SJSA1 (cell line): ENCODE measurements at places on chromosomes 2 and 18.

- peak; percentile 14 for DNase-seq
Measured at GRCh38 chr18:73636355-73636754, 511.3 kb downstream of the FBXO15 start.

GRCh38 chr18:79739440-79739778 is 58.3 kb upstream of the KCNG2 start:
- DNase-seq = no peak

GRCh38 chr2:46299365-46300263 is 2.4 kb downstream of the EPAS1 start:
- no peak for DNase-seq

DNA sequence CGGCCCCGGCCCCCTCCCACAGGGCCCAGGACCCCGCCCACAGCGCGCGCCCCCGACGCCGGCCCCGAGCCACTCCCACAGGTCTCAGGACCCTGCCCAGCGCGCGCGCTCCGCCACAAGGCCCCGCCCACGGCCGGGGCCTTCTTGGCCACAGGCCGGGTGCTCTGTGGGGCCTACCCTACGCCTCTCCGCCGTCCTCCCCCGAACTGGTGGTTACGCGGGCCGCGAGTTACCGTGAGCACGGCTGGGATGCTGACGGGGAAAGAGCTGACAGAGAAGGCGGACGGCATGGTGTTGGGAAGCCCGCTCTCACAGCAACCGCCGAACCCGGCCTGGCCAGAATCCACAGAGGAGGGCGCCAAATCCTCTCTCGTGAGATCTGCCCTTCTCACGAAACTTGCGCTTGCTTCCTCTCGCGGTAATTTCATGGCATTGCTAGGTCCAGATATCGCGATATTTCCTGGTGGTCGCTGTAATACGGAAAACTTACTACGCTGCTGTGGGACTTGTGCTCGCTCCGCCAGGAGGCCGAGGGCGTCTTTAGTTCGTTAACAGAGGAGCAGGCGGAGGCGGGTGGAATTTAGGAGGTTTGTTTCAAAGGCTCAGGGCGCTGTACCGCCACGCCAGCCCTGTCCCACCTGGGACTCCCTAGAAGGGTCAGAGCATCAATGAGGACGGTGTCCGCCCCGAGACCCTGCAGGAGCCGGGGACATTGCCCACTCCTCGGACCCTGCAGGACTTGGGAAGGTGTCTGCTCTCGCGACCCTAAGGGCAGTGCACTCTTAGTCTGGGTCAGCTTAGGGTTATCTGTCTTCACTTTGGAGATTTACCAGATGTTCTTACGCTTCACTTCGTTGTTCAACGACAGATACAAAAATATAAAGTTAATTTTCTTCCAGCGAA is at the start of gene TMEM18:
Gene TMEM18, minus strand, starts transcription at position 351 of the 903 bp plus-strand sequence. Its CDS starts 61 bp downstream, at position 290.
- DNase-seq = peak; percentile 99

DNA sequence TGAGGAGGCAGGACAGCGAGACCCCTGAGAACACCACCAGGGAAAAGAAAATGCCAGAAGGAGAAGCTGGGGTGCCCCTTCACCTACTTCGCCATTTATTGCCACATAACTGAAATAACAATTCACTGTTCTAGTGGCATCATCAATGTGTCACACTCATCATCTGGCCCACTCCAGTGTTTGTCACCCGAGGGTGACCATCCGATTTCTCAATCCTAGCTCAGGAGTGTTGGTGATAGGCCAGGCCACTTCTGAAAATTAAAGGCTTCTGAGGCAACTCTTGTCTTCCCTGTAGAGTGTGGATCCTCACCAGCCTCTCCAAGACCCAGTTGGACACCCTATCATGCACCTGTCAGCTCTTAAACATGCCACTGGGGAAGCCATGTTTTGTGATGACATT is 62.9 kb upstream of the BZW1 start:
- no peak for DNase-seq

DNA sequence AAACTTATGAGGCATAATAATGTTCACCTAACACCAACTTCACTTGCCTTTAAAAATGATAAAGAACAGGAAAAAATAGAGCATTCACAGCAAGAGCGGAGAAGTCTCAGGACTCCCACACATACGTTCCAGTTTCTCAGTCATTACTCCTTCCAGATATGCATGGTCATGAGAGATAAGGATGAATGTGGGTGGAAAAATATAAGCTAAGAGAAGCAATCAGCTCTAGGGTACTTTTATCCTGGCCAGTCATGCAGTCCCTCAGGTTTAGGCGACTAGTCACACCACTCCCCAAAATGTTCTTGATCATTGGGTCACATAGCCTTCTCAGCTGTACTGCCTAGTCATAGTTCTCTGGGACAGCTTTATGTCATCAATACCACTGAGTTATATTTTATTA is 29.2 kb upstream of the CCDC178 start:
- DNase-seq = no peak

DNA sequence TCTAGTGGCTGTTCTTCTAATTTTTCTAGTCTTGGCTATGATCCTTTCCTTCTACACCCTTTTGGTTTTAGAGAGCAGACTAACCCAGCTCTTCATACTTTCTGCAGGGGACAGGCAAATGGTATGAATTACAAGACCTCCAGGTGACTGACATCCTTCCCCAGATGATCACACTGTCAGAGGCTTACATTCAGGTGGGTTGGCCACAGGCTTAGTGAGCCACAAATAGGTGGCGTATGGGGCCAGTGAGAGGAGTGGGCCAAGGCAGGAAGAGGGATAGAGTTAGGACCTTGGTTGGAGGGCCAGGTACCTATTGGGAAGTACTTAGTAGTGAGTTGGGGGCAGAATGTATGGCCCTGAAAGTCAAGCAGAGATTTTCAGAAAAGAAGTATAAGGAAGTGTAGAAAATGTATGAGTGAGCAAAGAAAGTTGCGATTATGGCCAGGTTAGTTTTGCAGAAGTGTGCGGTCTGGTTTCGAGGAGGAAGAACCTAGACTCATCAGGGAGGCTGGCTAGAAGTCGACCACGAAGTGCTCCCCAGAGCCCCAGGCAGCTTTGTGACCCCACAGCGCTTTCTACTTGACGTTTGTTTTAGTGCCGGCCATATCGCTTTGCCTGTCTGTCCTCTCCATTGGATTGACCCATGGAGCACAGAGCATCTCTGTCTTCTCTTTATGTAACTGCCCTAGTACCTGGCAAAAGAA is 20.0 kb downstream of the SFTPB start:
- DNase-seq = no peak

DNA sequence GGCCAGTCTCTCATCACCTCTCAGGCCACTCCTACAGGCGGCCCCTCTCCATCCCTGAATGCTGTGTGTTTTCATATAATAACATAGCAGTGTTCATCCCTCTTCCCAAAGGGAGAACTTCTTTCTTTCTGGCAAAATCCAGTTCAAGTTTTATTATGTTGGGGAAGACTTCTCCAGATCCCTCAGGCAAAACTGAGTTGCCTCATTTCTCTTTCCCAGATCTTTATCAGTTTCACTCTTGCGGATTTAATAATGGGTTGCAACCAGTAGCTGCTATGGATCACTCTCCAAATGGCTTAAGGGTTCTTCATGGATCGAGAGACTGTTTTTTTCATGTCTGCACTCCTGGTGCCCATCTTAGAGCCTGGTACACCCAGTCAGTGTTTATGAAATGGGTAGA is 129.9 kb downstream of the FHOD3 start:
- DNase-seq = no peak

DNA sequence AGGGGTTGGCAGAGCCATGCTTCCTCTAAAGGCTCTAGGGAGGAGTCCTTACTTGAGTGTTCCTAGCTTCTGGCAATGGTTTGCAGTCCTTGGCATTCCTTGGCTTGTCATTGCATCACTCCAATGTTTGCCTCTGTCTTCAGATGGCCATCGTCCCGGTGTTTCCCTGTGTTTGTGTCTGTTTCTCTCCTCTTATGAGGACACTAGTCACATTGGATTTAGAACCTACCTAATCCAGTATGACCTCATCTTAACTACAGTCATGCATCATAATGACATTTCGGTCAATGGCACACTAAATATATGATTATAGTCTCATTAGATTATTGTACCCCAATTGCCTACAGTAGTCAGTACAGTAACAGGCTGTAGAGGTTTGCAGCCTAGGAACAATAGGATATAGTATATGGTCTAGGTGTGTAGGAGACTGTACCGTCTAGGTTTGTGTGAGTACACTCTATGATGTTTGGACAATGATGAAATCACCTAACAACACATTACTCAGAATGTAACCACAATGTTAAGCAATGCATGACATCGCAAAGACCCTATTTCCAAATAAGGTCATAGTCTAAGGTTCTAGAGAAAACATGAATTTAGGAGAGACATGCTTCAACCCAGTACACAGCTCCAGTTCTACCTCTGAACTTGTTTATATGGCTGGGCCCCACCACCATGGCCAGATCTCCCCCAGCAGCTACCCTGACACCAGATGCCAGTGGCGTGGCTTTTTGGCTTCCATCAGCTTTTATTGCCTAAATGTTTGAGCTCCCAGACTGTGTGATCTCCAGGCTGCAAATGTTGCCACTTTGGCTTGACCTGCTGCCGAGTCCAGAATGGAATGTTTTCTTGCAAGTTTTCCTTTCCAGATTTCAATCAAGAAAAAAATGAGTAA is 22.1 kb downstream of the SRD5A2 start:
- DNase-seq = no peak

- no peak for DNase-seq
Measured at GRCh38 chr2:10163498-10164486, 41.3 kb downstream of the RRM2 start.

GRCh38 chr2:68784188-68784587 is 49.6 kb downstream of the ARHGAP25 start:
- DNase-seq = no peak

DNA sequence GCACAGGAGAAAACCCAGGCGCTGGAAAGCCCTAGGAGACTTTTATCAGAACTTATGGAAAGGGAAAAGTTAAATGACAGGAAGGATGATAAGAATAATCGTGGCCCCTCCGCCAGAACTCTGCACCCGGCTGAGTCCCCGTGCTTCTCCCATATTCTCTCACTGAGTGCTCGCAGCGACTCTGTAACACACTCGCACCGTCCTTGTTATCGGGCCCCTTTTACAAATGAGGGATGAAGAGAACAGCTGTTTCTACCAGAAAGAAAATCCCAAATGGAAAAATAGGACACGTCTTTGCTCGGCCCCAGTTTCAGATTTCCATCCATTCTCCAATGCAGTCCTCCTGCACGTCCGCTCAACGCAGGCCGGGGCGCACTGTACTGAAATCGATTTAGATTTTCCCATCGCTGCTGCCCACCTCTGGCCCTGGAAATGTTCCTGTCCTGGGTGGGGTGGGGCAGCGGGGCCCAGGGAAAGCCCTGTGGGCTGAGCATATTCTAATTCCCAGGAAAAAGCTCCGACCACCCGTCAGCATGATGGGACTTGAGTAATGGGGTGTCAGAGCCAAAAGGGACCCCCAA is 66.4 kb downstream of the KCNF1 start:
- DNase-seq = no peak

- no peak for DNase-seq
Measured at GRCh38 chr2:218703341-218703740, 7.3 kb upstream of the TTLL4 start.

GRCh38 chr2:24205131-24205530 is 30.3 kb downstream of the FAM228A start:
- no peak for DNase-seq

- DNase-seq = no peak
Measured at GRCh38 chr2:199705538-199705937, 145.5 kb downstream of the FTCDNL1 start.

- no peak for DNase-seq
Measured at GRCh38 chr2:68363721-68364120, 1.4 kb upstream of the PLEK start.

- peak; percentile 68 for DNase-seq
Measured at GRCh38 chr2:10285556-10286198, 17.0 kb upstream of the HPCAL1 start.

DNA sequence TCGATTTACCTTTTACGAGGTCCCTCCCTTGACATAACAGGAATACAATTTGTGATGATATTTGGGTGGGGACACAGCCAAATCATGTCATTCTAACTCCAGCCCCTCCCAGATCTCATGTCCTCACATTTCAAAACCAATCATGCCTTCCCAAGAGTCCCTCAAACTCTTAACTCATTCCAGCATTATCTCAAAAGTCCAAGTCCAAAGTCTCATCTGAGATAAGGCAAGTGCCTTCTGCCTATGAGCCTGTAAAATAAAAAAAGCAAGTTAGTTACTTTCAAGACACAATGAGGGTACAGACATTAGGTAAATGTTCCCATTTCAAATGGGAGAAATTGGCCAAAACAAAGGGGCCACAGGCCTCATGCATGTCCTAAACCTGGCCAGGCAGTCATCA is 381.1 kb downstream of the PIK3C3 start:
- DNase-seq = no peak

DNA sequence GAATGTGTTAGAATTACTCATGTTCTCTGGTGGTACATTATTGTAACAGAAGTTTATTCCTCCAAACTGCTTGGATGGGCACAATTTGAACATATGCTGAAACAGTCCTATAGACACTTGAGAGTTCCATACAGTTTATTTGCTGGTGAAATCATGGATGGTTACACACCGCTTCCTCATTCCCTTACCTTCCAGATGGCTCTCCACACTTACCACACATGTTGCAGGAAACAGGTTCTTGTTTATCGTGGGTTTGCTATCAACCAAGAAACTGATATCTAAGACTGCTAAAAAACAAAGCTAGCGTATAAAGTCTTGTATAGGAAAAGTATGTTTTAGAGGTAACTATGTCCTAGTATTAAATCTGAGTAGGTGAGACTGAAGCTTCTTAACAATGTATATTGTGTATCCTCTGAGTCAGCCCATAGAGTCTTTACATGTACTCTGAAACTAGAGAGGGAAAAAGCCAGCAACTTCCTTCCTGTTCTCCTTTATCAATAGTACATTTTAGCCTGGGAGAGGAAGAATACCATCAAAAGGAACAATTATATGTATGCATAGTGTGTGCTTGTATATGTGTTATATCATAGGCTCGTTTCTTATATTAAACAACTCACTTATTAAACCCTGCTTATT is 313.1 kb downstream of the PLCL1 start:
- no peak for DNase-seq

DNA sequence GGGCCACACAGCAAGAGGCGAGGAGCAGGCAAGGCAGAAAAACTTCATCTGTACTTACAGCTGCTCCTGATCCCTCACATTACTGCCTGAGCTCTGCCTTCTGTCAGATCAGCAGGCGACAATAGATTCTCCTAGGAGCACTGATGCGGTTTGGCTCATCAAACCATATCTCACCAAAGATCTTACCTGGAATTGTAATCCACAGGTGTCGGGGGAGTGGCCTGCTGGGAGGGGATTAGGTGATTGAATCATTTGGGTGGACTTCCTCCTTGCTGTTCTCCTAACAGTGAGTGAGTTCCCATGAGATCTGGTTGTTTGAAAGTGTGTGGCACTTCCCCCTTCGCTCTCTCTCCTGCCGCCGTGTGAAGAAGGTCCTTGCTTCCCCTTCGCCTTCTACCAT is 647.3 kb downstream of the SOCS6 start:
- DNase-seq = no peak

GRCh38 chr2:197626965-197627625 is 48.3 kb downstream of the RFTN2 start:
- no peak for DNase-seq

GRCh38 chr2:84830095-84830494 is 50.8 kb downstream of the TRABD2A start:
- peak; percentile 18 for DNase-seq

- no peak for DNase-seq
Measured at GRCh38 chr2:233311241-233311926, 3.8 kb downstream of the SAG start.
